ENCODE measurements at places on chromosomes 4 and X.

DNA sequence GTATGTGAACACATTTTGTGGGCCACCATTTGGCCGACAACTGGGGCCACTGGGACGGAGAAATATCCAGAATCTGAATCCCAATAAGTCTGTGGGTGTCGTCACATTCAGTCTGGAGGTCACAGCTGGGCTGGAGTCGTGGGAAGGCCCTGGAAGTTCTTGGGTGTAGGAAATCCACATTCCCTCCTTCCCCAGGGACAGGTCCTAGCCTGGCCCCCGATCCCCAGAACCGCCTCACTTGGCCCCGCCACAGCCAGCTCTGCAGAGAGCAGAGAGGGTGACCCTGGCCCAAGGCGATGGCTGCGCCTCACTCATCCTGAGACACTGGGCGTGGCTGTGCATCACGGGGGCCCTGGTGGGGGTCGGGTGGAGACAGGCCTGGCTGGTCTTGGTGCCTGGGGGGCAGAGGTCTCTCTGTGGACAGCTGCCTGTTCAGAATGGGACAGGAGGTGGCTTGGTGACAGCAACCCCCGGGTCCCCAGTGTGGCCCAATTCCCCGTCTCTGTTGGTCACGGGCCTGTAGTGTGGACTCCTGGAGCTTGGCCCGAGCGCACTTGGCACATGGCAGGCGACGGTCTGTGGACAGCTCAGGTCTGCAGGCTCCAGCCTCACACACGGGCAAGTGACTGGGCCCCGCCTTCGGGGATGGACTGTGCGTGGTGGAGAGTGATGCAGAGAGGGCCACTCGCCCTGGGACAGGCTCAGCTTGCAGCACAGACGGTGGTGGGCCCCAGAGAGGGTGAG lies 16.4 kb downstream of the DOK7 start:
- DNase-seq, result no peak

DNA sequence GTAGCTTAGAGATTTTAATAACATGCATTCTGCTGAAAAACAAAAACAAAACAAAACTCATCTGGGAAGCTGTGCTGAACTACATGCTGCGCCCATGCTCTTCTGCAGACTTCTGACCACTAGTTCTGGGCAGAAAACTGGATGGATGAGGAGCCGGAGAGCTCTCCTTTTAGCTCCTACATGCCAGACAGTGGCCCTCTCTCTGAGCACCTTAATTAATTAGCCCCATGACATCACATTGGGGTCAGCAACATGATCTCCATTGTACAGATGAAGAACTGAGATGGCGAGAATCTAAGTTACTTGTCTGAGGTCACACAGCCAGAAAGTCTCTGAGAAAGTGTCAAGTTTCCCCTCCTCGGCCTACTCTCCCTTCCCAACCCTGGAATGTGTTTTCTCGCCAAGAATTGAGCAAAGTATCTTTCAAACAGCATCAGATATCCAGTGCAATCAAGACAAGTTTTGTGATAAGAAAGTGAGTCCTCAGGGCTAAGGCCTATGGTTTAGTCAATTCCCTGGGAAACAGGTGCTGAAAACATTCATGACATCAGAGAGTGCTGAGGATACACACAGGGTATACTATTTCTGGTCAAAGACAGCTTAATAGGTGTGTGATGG lies 21.6 kb downstream of the SCD5 start:
- DNase-seq, result no peak

DNA sequence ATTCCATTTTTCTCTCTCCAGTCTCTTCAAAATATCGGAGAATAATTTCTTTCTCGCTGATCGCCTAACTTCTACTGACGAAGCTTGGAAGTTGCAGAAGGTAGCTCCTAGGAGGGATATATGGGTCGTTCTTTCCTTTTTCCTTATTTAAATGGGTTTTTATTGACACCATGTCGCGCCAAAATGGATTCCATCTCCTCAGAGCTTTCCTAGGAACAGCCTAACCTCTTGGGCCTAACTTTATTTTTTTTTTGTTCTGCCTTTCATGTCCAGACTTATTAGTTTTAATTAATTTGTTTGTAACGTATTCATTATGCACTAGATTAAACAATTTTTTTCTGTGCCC lies 359.4 kb upstream of the ZCCHC13 start:
- DNase-seq, result no peak

DNA sequence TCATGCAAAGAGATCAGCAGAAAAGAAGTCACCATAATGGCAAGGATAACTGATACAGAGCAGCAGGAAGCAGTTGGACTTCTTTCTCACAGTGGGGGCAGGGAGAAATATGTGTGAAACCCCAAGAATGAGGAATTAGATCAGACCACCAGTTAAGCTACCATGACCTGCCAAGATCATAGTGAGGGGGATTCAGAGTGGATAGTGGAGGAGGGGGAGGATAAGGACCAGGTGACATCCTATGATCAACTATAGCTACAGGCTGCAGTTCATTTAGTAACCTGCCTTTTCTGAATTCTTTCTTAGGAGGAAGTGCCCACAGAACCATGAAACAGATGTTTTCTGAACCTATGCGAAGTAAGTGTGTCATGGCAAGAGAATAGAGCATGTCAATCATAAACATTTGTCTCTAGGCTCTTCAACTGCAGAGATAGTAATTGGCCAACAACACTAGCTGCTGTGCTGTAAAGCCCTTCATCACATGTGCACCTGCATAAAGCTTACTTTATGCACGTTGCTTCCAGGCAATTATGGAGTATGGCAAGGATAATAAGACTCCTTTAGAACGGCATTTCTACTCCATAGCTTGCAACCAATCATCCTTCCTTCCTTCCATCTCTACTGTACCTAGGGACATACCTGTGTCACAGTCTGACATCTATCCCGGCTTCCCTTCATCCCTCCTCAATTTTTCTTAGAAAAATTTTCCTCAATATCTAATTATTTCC lies 329.7 kb downstream of the EPHA5 start:
- DNase-seq, result no peak

DNA sequence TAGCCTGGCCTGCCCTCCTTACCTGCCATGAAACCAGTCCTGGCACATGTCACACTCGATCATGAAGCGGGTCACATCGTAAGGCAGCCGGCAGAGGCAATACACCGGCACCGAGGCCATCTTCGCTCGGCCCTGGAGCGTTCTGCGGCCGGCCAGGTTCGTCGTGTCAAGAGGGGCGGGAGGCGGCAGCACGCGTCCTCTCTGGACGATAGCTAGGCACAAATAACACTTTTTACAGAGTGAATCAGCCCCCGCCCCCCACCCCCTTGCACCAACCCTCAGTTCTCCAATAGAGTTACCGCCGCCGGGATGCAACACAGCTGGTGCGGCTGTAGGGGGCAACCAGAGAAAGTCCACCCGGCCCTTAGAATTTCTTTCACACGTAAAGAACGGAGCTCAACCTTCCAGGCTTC lies 1.7 kb downstream of the PHF8 start:
- DNase-seq, result peak; percentile 4

DNA sequence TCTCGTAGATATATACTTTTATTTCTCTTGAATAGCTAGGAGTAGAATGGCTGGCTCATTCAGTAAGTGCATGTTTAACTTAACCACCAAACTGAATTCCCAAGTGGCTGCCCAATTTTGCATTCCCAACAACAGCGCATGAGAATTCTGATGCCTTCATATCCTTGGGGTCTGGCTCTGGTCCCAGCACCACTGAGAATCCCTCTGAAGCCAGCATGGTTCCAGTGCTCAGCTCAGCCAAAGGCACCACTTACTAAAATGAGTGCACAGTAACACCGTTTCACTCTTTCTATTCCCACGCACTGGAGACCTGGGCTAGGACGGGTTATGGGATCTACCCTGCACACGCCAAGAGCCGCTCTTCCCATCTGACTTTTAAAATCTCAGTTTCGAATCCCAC lies 60.4 kb downstream of the CASP3 start:
- DNase-seq, result no peak

GRCh38 chrX:100662170-100662569 lies 18.2 kb downstream of the SRPX2 start:
- no peak for DNase-seq

GRCh38 chr4:59537246-59537886 lies 1662.8 kb upstream of the ADGRL3 start:
- DNase-seq, result no peak

- DNase-seq, result peak; percentile 11
Observed at GRCh38 chr4:139530833-139531427, 25.1 kb downstream of the SETD7 start.

DNA sequence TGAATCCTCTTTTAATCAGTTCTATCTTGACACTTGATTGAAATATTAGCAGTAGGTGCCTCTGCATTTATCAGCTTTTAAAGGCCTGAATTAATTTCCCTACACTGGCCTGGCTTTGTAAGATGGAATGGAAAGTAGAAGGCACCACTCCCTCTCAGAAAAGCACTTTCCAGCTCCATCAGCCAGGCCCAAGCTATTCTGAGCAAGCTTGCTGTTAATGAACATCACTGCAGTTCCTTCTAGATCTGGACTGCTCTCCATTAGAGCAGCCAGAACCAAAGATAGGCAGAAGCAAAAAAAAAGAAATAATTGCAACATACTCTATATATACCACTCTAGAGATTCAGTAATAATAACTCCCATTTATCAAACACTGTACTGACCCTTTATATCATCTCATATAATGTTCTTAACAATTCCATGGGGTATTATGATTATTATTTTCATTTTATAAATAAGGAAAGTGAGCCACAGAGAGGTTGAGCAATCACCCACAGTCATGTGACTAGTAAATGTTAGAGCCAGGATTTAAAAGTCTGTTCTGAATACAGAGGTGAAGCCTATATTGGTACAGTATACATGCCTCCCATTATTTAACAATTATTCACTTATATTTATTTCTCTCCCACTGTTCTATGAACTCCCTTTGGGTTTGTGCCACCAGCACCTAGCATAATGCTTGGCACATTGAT lies 39.4 kb upstream of the GPC3 start:
- DNase-seq, result no peak

Data from activated CD4-positive, alpha-beta T cell treated with anti-CD3 and anti-CD28 coated beads, Interleukin-2, amount 50 U/mL, for 24 hours (primary cell).